Umbilical cord (tissue), 2 donors: ENCODE measurements at places on chromosomes 11 and 22. TPM values are rescaled to one million over a fixed set of nuclear protein-coding genes. Genes with fewer than 3 reads are reported as not detected.
A peak's percentile ranks its signal among the peaks of the same experiment; 100 is the strongest.

DNA sequence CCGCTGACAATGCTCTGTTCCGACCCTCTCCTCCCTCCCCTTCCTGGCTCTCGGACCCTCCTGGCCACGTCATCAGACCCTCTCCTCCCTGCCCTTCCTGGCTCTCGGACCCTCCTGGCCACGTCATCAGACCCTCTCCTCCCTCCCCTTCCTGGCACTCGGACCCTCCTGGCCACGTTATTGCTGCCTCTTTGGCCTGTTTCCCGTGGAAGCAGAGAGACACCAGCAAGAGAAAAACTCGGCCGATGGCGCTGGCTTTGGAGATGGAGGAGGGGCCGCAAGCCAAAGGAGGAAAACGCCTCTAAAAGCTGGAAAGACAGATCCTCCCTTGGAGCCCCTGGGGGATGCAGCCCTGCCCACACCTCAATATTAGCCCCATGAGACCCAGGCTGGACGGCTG, 463.3 kb downstream of the BRD1 start:
- no peak for DNase-seq

Gene OR8A1
- total RNA-seq: 7.0 TPM

DNA sequence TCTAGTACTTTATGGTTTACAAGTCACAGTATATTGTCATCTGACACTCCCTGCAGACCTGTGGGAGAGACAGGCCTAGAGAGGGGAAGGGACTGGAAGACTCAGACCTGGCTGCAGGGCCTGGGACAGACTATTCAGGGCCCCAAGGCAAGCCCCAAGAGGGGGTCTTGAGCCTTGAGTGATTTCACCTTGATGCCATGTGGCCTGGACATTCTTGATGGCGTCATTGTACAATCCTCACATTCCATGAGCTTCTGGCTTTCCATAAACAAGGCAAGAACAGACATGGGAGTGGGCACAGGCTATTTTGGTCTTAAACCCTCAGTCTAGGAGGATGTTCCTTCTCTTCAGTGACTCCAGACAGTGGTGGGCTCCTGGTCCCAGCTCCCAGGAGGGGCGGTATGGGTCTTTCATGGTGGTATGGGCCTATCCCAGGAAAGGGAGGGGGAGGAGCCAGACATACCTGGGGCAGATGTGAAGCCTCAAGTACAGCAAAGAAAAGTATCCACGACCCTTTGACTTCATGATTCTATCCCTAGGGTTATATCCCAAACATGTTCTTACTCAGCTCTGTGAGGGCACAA, 1.8 kb upstream of the TBC1D10A start:
- DNase-seq: peak; percentile 24

DNA sequence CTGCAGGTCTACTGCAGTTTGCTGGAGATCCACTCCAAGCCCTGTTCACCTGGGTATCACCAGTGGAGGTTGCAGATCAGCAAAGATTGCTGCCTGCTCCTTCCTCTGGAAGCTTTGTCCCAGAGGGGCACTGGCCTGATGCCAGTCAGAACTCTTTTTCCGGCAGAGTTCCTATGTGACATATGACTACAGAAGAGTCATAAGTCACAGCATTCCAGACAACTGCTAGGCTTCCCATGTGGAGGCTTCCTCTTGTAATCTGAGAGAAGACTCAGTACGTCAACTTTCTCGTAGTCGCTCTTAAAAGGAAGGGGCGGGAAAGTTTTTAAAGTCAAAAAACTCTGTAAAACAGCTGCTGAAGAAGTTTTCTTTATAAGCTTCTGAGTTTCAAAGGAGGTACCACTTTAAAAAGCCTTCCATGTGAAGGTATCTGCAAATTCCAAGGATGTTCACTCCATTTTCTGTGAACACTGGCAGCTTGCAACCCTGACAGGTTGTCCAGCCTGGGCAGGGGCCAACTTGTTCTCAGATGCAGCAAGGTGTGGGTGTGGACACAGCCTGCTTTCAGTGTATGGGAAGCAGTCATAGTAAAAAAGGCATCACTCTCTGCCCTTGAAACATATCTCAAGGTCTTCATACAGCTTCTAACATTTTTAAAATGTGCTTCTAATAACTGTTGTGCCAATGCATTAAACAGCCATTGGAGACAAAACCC, 97.8 kb downstream of the ME3 start:
- peak; percentile 60 for DNase-seq

- no peak for DNase-seq
Measured at GRCh38 chr11:14181121-14181520, 177.9 kb downstream of the RRAS2 start.

Gene MIAT
- total RNA-seq: 3.6 TPM

DNA sequence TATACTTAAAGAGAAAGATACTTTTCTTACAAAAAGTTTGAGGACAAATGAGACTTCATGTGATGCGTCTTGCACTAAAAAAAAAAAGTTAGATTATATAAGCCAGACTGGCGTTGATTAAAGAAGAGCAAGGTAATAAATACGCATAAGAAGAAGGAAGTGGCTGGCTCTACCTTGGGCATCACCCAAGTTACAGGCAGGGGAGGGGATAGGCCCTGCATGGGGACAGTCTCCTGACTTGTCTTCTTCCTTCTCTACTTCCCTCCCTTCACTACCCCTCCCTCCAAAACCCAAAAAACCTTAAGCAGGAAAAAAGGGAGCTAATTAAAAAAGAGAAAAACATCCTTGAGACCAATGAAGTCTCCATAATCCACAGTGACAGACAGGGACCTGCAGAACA, 22.3 kb upstream of the TMA7B start:
- DNase-seq: no peak

Gene HBE1
- 40.9 TPM for total RNA-seq

Gene SGSM1
- total RNA-seq: 1.2 TPM

Gene OR4D11
- 15.6 TPM for total RNA-seq

DNA sequence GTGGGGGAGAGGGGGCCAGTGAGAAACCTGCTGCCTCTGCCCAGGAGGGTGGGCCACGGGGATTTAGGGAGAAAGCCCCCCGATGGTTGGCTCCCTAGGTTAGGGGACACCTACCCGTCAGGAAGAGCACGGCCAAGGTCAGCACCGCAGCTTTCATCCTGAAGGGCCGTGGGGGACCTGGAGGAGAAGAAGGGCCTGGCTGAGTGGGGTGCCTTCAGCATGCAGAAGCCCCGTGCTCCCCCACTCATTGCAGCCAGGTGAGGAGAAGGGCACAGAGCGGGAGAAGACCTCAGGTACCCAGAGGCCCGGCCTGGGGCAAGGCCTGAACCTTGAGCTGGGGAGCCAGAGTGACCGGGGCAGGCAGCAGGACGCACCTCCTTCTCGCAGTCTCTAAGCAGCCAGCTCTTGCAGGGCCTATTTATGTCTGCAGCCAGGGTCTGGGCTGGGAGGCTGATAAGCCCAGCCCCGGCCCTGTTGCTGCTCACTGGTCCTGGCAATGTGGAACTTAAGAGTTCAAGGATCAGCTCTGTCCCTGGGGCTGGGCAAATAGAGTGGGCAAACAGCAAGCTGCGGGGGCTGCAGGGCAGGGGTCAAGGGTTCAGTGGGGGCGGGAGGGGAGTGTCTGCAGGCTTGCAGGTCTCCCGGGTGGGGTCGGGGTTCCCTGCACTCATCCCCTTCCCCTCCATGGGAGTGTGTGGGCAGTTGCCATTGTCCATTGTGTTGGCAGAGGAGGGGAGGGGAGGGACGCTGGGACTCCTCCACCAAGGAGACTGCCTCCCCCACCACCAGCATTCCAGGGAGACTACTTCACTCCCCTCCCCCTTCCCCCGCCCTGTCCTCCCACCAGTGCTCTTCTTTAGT, at the start of gene APOA1:
Gene APOA1 (minus strand): TSS at position 392 of the 861 bp plus-strand sequence. CDS start 235 bp downstream, at position 157.
- peak; percentile 32 for DNase-seq

- DNase-seq: no peak
Measured at GRCh38 chr11:68153742-68154141, 32.6 kb upstream of the CHKA start.

DNA sequence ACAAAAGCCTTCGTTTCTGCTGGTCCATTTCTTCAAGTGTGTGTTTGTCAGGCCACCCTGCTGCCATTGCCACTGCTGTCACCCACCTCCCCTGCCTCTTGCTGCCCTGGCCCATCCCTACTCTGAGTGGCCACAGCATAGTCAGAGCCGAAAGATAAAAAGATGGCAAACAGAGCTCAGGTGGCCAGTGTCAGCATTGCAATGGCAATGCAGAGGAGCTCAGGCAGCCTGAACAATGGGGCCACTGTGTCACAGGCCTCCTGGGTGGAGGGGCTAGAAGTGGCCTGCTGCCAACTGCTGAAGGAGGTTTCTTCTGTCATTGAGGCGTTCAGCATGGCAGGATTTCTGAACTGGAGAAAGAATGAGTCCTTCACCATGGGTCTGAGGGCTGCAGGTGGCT, 137.1 kb downstream of the CSNK2A3 start:
- no peak for DNase-seq

DNA sequence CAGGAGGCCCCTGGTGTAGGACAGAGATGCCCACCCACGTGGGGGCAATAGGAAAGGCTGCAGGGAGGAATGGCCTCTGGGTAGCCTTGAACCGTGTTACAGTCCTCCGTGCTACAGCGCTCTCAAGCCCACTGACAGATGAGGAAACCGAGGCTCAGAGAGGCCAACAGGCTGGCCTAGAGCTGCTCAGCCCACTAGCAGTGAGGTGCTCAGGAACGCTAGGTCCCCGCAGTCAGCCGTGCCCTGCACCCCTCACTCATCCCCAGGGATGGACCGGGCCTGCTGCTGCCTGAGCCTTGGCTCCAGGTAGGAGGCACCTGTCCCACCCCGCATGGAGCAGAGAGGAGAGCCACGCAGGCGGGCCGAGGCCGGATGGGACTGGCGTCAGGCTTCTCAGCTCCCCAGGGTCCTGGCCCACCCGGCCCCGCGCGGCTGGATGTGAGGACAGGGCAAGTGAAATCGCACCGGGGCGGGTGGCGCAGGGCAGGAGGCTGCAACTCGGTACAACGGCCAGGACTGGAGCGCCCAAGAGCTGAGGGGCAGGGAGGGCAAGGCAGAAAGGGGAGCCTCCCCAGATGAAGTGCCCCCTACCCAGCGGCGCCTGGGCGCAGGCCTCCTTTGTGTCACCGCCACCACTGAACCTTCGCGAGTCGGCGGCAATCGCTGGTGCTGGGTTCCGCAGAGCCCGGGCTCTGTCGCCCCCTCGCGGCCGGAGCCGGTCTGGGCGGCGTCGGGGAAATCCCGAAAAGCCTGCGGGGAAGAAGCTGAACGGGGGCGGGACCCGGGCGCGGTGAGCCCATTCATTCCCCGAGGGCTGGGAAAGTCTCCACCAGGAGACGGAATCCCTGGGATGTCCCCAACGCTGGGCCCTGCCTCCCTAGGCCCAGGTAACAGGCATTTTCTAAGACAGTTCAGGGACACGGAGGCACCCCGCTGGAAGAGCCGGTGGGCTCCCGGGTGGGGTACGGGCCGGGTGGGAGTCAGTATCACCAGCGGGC, 8.4 kb upstream of the SLC2A11 start:
- DNase-seq: peak; percentile 73

- no peak for DNase-seq
Measured at GRCh38 chr22:44391015-44391414, 78.3 kb upstream of the SHISAL1 start.

Gene TYR
- 1.4 TPM for total RNA-seq

Gene TECTA
- 10.4 TPM for total RNA-seq

Gene KRTAP5-2
- not detected for total RNA-seq

- no peak for DNase-seq
Measured at GRCh38 chr11:47000033-47000432, 63.5 kb downstream of the CSTPP1 start.

Gene ART1
- not detected for total RNA-seq

DNA sequence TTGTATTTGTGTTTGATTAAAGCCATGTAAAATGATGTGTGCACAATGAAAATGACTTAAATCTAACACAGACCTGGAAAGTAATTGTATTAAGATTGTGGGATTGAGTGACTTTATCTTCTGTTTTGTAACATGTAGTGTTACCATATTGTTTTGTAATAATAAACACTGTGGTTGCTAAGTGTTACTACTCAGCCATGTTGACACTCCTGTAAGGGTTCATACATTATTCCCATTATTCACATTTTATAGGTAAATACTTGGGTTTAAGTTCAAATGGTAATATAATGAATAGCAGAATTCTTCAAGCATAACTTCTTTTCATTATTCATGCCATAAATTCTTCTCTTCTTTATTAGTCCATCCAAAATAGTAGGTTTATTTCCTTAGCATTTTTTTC, 69.0 kb downstream of the ZC3H12C start:
- DNase-seq: no peak

DNA sequence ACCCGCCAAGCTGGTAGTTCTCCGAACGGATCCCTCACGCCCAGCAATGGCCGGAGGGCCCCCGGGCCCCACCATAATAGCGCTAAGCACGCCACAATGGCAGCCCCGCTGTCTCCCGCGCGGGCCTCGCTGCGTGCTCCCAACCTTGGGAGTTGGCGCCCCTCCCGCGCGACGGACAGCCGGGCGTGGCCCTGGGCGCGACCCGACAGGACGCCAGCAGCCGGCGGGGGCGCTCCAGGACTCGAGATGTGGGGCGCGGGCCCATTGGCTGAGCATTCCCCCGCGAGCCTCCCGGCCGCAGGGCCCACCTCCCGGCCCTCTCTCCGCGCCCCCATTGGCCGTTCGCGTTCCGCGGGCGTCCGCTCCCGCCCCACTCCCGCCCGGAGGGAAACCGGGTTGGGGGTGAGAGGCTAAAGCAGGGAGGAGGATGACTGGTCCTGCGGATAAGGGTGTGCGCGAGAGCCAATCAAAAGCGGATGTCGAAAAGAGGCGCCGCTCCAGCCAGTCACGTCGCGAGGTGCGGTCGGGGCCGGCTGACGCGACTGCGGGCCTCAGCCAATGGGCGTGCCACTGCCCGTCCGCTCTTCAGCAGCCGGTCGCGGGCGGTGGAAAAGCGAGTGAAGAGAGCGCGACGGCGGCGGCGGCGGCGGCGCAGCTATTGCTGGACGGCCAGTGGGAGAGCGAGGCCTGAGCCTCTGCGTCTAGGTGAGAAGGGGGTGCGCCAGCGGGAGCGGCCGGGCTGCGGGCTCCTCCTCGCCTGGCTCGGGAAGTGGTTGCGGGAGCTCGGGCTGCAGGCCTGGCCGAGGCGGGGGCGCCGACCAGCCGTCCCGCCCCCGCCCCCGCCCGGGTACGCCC, at the start of gene FAR1:
Gene FAR1 (plus strand): TSS at position 567 of the 855 bp plus-strand sequence. CDS start 26,098 bp downstream, outside the sequence.
- peak; percentile 99 for DNase-seq

Gene MYO7A
- total RNA-seq: 7.0 TPM

DNA sequence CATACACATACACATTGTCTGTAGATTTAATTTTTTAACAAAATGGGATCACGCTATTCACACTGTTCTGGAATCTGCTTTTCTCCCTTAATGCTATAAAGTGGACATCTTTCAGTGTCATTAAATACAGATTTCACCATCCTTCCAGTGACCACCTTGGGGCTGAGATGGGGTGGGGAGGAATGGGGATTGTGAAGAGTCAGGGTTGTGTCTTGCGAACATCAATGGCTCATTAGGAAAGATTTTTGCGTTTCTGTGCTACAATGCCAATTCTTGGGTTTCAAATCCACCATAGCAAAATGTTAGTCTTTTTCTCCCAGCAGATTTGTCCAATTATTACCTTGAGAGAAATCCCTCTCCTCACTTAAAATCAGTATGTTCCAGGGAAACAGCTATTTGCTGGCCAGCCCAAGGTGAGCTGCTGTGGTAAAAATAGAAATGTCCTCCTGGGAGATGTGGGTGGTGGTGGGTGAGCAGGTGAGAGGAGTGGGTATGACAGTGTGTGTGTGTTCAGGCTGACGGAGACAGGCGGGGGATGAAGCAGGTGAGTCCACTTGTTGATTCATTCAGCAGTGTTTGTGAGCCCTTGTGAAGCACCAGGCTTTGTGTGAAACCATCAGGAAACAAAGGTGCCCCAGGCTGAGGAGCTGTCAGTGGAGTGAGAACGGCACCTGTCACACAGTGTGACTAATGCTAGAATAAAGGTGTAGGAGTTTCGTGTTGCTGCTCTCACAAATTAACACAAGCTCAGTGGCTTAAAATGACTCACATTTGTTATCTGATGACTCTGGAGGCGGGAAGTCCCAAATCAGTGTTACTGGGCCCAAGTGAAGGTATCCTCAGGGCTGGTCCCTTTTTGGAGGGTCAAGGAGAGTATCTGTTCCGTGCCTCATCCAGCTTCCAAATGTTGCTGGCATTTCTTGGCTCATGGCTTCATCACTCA, 1.7 kb upstream of the CBX6 start:
- DNase-seq: no peak

Gene GDPD4
- 0.48 TPM for total RNA-seq
